ENCODE measurements at places on chromosomes 7 and 10. TPM values are rescaled to one million over a fixed set of nuclear protein-coding genes. Genes with fewer than 3 reads are reported as not detected.

TRIM74 gene
- total RNA-seq, result not detected

GPNMB gene
- 113 TPM for total RNA-seq

PIK3AP1 gene
- total RNA-seq, result 5.9 TPM

CPA1 gene
- total RNA-seq, result not detected

AKR1D1 gene
- not detected for total RNA-seq

ANKRD2 gene
- not detected for total RNA-seq

INTS15 gene
- 34.4 TPM for total RNA-seq

HMX3 gene
- not detected for total RNA-seq

MMD2 gene
- not detected for total RNA-seq

ZNF804B gene
- not detected for total RNA-seq

SYT15B gene
- 17.9 TPM for total RNA-seq

PAPSS2 gene
- total RNA-seq, result 12.3 TPM

MYOZ1 gene
- not detected for total RNA-seq

ENO4 gene
- not detected for total RNA-seq

COL17A1 gene
- total RNA-seq, result 149 TPM

CPA2 gene
- not detected for total RNA-seq

RSPH10B2 gene
- 5.2 TPM for total RNA-seq

AHR gene
- total RNA-seq, result 122 TPM

SPDYE8 gene
- total RNA-seq, result not detected

MYH16 gene
- total RNA-seq, result not detected

LIPN gene
- total RNA-seq, result not detected

SORCS3 gene
- 0.25 TPM for total RNA-seq

ADIRF gene
- 374 TPM for total RNA-seq

STMP1 gene
- total RNA-seq, result 13.5 TPM

ADAM12 gene
- total RNA-seq, result 3.7 TPM

CNPY1 gene
- not detected for total RNA-seq

TEX36 gene
- total RNA-seq, result not detected

ABCA13 gene
- total RNA-seq, result under 0.01 TPM

POLR3A gene
- 16.9 TPM for total RNA-seq

FAM185A gene
- total RNA-seq, result 15.5 TPM

SEMA4G gene
- 6.4 TPM for total RNA-seq

NPTX2 gene
- 13.0 TPM for total RNA-seq

NUTM2E gene
- total RNA-seq, result not detected

SLC16A12 gene
- 3.7 TPM for total RNA-seq

Data from vagina (tissue), 2 donors.